Activated T-helper 1 cell treated with anti-CD3 and anti-CD28 coated beads, Interleukin-12 subunit alpha, Interleukin-12 subunit beta, Interleukin-2, Interleukin-4 antibody, amounts not matched to agents 30 ng/mL and 10 ng/mL and 1 ng/mL, durations not matched to agents 14 hours and 24 hours and 36 hours (primary cell): ENCODE measurements at places on chromosomes 5 and 9. TPM values are rescaled to one million over a fixed set of nuclear protein-coding genes. Genes with fewer than 3 reads are reported as not detected.

DNA sequence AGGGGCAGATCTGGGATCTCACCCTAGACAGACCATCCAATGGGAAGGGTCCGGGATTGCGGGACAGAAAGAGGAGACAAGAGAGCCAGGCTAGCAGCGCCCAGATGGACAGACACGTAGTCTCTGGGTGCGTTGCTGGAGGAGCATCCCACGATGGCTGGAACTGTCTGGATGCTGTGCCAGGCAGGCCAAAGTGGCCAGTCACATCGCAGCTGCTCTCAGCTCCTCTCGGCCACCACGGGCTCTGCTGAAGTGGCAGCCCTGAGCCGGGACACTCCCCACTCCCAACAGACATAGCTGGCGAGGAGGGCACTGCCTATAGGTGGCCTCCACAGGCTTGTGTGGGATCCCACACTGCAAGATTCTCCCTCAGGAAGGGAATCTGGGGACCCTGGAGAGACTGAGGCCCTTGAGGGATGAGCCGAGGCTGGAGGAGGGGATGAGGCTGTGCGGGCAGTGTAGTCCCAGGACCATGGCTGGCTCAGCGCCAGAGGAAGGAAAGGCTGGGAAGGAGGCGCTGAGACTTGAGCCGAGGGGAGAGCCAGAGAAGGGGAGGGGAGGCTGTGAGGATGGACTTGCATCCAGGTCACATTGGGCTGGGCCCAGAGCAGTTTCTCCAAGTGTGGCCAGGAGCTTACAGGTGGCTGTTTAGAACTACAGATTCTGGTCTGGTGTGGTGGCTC, 10.3 kb upstream of the WDR5 start:
- no peak overlapping the region for H3K27ac ChIP-seq
- H3K4me1 ChIP-seq: peaks cover 5% of the 10 kb centered on the region
- H3K36me3 ChIP-seq: no peaks in the 10 kb centered on the region
- no peak overlapping the region for H3K4me3 ChIP-seq

GRCh38 chr5:92963800-92964199, 617.2 kb downstream of the NR2F1-AS1 start:
- no peaks in the 10 kb centered on the region for H3K27me3 ChIP-seq
- DNase-seq: no peak
- H3K4me1 ChIP-seq: no peaks in the 10 kb centered on the region
- H3K4me3 ChIP-seq: no peak overlapping the region
- no peak overlapping the region for H3K27ac ChIP-seq

DNA sequence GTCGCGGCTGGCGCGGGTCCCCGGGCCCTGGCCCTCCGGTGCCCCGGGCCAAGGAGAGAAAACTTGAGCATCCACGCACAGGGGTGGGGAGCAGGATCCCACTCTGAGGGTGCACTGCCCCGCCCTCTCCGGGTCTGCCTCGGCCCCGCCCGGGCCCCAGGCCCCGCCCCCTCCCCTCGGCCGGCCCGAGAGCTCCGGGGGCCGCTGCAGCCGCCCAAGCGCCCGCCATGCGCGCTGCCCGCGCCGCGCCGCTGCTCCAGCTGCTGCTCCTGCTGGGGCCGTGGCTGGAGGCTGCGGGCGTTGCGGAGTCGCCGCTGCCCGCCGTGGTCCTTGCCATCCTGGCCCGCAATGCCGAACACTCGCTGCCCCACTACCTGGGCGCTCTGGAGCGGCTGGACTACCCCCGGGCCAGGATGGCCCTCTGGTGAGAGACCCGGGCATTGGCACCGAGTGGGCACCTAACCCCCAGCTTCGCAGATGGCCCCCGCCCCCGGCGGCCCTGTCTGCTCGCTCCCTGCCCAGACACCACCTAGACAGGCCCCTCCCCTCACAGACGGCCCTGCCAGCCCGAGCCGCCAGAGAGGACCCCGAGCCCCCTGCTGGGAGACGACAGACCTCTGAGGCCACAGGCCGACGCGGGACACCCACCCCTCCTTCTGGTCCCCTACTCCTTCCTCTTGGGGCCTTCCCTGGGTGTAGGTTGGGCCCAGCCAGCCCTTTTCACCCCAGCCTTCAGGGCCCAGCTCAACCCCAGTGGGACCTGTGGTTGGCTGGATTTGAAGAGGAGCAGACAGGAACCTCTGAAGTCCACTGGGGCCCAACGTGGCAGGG, at the start of gene CERCAM:
Gene CERCAM, plus strand, starts transcription at position 207 of the 831 bp plus-strand sequence. Its CDS starts 21 bp downstream, at position 228.
- no peaks in the 10 kb centered on the region for H3K36me3 ChIP-seq
- DNase-seq: peak; percentile 26
- H3K4me1 ChIP-seq: peaks cover 16% of the 10 kb centered on the region
- no peak within 1 kb of the TSS for H3K27ac ChIP-seq

GRCh38 chr5:107331312-107331711, 339.4 kb downstream of the EFNA5 start:
- H3K4me3 ChIP-seq: no peak overlapping the region
- peaks cover 2% of the 10 kb centered on the region for H3K27me3 ChIP-seq
- H3K27ac ChIP-seq: no peak overlapping the region
- no peak for DNase-seq
- H3K36me3 ChIP-seq: no peaks in the 10 kb centered on the region
- H3K4me1 ChIP-seq: no peaks in the 10 kb centered on the region

DNA sequence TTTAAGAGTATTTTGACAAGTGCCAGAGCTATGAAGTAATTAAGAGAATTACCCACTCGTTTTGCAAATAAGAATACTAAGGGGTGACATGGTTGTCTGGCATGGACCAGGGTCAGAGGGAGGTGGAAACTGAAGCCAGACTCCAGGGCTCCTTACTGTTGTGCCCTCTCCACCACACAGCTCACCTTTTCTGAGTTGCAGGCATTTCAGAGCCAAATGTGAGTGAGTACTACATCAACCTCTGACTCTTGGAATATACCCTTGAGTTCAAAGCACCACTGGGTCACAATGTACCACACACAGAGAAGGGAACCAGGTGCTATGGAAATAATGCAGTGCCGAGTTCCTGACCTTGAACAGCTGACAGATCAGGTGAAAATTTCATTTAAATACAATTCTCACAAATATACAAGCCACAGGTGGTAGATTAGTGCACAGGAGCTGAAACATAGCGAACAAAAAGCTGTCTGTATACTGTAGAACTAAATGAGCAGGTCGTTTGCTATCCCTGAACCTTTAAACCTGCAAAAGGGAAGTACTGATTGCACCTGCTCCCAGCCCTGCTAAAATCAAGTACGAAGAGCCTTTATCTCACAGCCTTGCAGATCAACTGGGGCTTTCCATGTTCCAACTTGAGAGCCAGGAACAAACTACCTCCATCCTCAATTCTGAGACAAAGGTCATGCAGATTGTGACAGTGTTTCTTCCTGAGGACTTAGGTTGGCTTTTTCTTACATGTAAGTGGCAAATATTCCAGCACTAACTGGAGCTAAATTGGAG, 57.0 kb downstream of the GOLM1 start:
- no peak for DNase-seq
- no peaks in the 10 kb centered on the region for H3K4me1 ChIP-seq
- H3K27me3 ChIP-seq: peaks cover 2% of the 10 kb centered on the region
- H3K4me3 ChIP-seq: no peak overlapping the region
- H3K36me3 ChIP-seq: no peaks in the 10 kb centered on the region

DNA sequence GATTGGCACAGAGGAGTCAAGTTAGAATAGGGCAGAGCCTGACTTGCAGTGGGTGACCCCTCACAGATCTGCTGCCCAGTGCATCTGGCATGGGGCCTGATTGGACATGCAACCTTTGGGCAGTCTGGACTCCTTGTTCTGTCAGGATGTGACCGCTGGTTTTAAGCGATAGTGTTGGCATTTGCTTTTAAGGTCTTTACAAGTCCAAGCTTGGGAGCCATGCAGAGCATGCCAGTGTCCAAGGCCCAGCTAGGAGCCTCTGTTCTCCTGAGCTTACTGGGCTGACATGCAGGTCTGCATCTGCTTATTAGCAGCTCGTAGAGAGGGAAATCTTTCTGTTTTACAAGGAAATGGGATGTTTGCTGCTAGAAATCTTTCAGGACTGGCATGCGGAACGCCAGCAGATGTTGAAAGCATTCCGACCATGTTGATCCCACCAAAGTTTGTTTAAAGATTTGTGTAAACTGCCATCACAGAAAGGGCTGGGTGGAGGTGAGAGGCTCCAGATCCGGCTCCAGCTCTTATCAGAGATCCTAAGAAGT, 27.5 kb downstream of the GADD45G start:
- H3K36me3 ChIP-seq: peaks cover 1% of the 10 kb centered on the region
- no peak for DNase-seq
- no peak overlapping the region for H3K27ac ChIP-seq
- H3K27me3 ChIP-seq: peaks cover 4% of the 10 kb centered on the region
- H3K4me3 ChIP-seq: no peak overlapping the region
- peaks cover 27% of the 10 kb centered on the region for H3K4me1 ChIP-seq

DNA sequence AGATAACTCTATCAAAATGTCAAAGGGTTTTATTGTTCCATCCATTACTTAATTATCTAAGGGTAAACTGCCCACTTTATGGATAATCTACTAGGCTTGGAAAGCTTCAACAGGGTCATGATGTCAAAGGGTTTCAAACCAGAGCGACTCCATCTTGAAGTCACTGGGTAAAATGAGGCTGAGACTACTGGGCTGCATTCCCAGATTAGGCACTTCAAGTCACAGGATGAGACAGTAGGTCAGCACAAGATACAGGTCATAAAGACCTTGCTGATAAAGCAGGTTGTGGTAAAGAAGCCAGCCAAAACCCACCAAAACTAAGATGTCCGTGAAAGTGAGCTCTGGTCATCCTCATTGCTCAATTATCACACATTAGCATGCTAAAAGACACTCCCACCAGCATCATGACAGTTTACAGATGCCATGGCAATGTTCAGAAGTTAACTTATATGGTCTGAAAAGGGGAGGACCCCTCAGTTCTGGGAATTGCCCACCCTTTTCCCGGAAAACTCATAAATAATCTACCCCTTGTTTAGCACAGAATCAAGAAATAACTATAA, 138.6 kb downstream of the GNAQ start:
- H3K4me1 ChIP-seq: peaks cover 31% of the 10 kb centered on the region
- H3K36me3 ChIP-seq: peaks cover 16% of the 10 kb centered on the region
- no peak overlapping the region for H3K27ac ChIP-seq
- no peak for DNase-seq

DNA sequence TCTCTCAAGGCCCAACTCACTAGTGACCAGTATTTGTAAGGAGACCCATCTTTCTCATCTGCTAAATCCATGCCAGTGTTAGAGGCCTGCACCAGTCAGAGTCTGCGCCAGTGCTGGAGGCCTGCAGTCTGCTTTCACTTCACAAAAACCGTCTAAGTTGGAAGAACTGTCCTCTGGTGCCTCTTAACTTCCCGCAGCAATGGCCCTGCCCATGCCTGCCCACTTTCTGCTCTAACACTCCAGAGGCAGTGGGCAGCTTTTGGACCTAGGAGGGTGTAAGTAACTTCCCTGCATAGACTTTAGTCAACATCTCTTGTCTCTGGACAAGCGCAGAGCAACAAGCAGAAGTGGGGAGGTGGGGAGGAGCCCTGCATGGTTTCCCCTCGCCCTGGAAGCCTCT, 152.9 kb downstream of the AUH start:
- peaks cover 30% of the 10 kb centered on the region for H3K36me3 ChIP-seq
- H3K27ac ChIP-seq: peak overlapping the region; percentile 95
- DNase-seq: no peak
- H3K4me1 ChIP-seq: peaks cover 59% of the 10 kb centered on the region
- peak overlapping the region; percentile 19 for H3K4me3 ChIP-seq
- H3K27me3 ChIP-seq: no peaks in the 10 kb centered on the region

DNA sequence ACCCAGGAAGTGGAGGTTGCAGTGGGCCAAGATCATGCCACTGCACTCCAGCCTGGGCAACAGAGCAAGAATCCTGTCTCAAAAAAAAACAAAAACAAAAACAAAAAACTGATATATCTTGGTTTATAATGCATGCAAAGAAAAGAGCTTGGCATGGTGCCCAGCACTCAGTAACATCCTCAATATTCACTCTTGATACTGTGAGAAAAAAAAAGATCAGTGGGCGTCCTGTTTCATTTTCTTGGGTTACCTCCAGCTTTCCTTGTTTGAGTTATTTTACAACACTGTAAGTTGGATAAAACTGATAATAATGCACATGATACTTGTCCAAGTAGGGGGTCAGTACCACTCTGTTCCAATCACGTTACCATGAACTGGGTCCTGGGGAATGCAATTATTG, 7.8 kb downstream of the PHYHD1 start:
- H3K4me3 ChIP-seq: no peak overlapping the region
- no peak overlapping the region for H3K27ac ChIP-seq
- H3K27me3 ChIP-seq: no peaks in the 10 kb centered on the region
- no peak for DNase-seq
- H3K36me3 ChIP-seq: no peaks in the 10 kb centered on the region
- peaks cover 14% of the 10 kb centered on the region for H3K4me1 ChIP-seq

- H3K27me3 ChIP-seq: peaks cover 31% of the 10 kb centered on the region
- H3K4me3 ChIP-seq: no peak within 1 kb of the TSS
- no peak within 1 kb of the TSS for H3K27ac ChIP-seq
- DNase-seq: no peak
- no peaks in the 10 kb centered on the region for H3K4me1 ChIP-seq
Measured at GRCh38 chr9:21239911-21240310, at the start of gene IFNA14. Gene IFNA14, minus strand, starts transcription at chr9:21240005. Its CDS starts 70 bp downstream, at chr9:21239935.

DNA sequence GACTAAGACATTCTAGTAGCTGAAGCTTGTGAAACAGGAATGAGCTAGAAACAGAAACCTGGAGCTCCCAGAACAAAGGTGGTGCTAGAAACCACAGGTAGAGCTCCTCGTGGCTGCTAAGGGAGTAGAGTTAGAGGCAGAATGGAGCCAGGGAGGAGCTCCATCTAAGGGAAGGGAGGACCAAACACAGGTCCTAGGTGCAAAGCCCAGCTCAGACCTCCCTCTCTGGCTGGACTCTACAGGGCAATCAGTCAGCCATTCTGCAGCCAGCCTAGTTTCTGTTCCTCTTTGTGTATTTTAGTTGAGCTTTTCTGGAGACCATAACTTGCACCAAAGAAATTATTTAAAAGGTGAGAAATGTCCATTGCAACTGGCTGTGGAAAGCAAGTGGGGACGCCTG, 70.4 kb downstream of the CRB2 start:
- DNase-seq: no peak
- H3K27ac ChIP-seq: peak overlapping the region; percentile 2
- H3K4me1 ChIP-seq: no peaks in the 10 kb centered on the region
- no peaks in the 10 kb centered on the region for H3K27me3 ChIP-seq
- no peaks in the 10 kb centered on the region for H3K36me3 ChIP-seq

GRCh38 chr5:68749631-68750030, 344.2 kb upstream of the SLC30A5 start:
- no peak overlapping the region for H3K27ac ChIP-seq
- no peak overlapping the region for H3K4me3 ChIP-seq
- no peaks in the 10 kb centered on the region for H3K36me3 ChIP-seq
- no peaks in the 10 kb centered on the region for H3K4me1 ChIP-seq

The PCDHA8 gene
- not detected in 2 replicates for total RNA-seq

The CCDC192 gene
- total RNA-seq: not detected in 2 replicates

DNA sequence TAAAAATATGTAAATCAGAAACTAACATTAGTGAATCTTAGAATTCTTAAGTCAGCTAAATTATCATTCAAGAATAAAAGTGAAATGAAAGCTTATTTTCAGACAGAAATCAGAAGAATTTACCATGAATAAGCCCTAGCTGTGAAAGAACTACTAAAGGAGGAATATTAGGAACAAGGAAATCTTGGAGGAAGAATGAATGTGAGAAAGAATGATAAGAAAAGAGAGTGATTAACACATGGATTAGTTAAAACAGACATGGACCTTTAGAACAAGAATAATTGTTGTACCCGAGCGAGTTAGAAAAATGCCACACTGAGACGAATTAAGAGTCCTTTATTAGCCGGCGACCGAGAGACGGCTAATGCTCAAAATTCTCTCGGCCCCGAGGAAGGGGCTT, 24.1 kb upstream of the RHOBTB3 start:
- H3K27me3 ChIP-seq: peaks cover 18% of the 10 kb centered on the region
- H3K4me1 ChIP-seq: no peaks in the 10 kb centered on the region
- no peak for DNase-seq
- H3K36me3 ChIP-seq: no peaks in the 10 kb centered on the region
- no peak overlapping the region for H3K27ac ChIP-seq

- no peak overlapping the region for H3K4me3 ChIP-seq
- H3K4me1 ChIP-seq: no peaks in the 10 kb centered on the region
- no peaks in the 10 kb centered on the region for H3K27me3 ChIP-seq
- H3K36me3 ChIP-seq: no peaks in the 10 kb centered on the region
- H3K27ac ChIP-seq: no peak overlapping the region
- DNase-seq: no peak
Measured at GRCh38 chr9:81424431-81424830, 264.9 kb downstream of the TLE1 start.
